ENCODE measurements at places on chromosomes 2 and 18.

DNA sequence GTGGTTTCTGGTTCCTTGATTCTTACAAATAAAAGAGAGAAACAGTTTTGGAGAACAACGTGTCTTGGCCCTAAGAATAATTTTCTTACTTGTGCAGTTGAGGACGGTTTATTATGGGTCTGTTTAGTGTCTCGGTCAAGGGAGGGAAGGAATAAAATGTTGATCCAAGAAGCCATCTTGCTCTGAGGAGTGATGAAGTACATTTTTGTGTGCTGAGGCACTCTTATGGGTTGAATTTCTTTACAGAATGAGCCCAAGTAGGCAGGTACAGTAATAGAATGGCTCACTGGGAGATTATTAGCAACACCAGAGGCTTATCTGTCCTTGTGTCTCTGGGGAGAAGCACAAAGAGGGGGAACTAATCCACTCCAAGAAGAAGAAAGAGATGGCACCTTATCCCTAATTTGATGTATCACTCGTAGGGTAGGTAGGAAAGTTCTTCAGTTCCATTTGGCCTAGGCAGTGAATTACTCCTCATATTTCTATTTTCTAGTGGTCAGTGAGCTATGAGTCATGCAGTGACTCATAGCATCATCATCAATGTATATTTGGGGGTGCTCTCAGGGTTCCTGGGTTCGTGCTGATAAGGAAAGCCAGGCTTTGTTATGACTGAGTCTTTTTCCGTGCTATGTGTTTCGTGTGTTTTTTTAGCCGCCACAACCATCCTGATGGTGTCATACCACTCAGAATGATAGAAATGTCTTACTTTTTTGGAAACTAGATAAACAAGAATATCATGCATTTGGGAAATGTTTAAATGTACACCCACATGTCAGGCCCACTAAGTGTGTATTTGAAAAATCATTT, 250.1 kb upstream of the CTAGE1 start:
- no peak for DNase-seq

DNA sequence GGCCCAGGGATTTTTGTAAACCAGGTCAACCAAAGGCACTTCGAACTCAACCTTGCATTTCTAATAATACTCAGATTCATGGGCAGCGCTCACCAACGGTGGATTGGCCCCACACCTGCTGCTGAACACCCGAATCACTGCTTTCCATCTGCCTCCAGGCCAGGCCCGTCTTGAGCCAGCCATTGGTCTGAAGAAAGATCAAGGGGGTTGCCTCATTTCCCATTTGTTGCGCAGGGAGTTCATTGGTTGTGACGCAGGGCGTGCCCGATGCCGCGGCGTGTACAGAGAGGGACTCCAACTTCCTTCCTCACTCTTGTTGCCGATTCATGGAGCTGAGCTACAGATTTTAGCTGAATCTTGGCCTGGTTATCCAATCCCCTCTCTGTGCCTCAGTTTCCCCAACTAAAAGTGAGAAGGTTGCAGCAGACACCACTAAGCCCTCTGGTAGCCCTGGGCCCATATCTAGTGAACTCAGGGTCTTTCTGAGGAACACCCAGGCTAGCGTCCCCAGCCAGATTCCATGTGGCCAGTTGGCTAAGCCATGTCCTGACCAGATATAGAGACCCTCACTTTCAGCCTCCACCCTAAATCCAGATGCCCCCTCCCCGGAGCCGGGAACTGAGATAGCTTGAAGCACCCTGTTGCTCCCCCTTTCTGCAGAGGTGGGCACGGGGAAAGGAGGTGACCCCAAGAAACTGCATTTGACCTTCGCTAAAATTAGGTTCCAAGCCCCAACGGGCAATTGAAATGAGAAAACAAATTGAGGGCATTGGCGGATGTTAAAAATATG, 60.9 kb upstream of the HPCAL1 start:
- DNase-seq = no peak

DNA sequence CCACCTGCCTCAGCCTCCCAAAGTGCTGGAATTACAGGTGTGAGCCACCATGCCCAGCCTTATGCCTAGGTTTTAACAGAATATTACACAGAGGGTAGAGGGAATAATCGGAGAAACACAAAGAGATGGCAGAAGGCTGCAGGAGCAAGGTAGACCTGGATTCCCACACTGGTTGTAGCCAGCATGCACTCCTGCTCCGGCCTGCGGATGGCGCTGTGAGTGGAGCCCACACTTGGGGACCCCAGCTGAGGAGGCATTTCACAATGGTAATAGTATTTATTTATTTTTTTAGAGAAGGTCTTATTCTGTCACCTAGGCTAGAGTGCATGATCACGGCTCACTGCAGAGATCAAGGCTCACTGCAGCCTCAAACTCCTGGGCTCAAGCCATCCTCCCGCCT, 38.8 kb upstream of the DARS1 start:
- DNase-seq = no peak

DNA sequence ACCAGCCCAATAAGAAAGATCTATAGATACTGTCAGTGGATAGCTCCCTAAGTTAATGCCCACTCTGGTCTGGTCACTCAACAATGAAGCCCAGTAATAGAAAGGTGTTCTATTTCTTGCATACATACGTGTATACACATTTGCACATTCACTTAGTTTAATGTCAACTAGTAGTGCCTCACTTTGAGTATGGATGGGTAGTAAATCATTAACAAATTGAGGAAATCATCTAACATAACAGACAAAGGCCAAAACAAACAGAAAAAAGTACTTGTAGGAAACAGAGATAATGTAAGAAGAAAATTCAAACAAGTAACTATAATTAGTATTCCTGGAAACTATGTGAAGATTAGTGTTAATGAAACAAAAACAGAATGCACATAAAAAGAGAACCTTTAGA, 13.3 kb upstream of the CCDC195 start:
- no peak for DNase-seq

DNA sequence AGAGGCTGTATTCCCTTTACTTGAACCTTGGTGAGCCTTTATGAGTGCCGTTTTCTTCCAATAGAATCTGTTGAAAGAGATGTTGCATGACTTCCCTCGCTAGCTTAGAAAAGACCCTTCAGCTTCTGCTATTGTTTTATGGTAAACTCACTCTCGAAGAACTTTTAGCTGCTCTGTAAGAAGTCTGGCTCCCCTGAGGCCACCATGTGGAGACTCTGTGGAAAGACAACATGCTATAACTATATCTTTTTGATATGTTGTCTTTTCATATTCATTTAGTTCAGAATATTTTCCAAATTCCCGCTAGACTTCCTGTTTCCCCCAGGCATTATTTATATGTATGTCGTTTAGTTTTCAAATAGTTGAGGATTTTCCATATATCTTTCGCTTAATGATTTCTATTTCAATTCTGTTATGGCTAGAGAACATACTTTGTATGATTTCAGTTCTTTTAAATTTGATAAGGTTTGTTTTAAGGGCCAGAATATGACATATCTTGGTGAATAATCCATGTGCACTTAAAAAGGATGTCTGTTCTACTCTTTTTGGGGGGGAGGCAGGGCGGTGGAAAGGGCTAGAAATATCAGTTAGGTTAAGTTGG, 64.1 kb downstream of the PTPN4 start:
- no peak for DNase-seq

DNA sequence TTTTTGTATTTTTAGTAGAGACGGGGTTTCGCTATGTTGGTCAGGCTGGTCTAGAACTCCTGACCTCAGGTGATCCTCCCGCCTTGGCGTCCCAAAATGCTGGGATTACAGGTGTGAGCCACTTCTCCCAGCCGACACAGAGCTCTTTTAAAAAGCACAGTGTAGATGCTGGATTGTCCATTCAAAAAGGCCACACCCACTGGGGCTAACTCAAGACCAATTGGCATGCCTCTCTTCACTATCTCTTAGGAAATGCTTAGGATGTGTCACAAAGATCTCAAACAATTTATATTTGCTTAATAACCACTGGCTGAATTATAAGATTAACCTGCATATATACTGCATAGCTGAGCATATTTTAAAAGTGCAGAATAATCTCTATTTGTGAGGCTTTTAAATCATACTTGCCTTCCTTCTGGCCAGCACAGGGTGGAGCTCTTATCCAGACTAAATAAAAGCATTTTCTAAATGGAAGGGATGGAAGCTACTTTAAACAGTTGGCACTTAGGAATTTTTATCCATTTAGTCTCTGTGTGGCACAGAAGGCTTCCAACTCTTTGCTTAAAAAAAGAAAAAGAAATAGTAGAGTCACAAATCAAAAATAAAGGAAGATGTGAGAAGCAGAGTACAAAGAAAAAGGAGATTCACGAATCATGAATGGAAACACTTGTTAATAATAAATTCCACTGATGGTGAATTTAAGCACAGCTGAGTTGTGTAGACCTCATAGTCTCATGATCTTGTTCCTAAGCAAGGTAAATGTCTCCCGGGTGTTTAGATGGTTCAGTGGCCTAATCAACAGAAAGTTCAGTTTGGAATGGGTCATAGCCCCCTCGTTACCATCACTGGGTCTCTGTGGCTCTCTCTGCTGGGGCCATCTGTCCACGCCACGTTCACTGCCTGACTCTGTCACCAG, 22.4 kb downstream of the CRYGD start:
- DNase-seq = no peak

DNA sequence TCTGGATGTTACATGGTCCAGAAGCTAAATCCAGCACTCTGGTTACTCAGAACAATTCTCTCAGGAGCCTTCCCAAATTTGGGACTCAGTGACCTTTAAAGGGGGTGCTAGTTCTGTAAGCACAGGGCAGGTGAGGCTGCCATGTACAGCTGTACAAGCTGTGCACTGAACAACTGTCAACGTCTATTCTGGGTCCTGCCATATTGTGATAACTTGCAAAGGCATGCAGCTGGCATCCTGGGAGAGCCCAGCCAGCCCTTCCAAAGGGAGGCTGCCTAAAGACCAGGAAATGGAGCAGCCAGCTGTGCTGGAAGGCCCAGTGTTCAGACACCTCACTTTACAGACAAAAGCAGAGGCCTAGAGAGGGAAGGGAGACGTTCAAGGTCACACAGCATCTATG, 204.8 kb downstream of the KLHL29 start:
- no peak for DNase-seq

GRCh38 chr2:241082341-241083090, 19.6 kb downstream of the MTERF4 start:
- no peak for DNase-seq

DNA sequence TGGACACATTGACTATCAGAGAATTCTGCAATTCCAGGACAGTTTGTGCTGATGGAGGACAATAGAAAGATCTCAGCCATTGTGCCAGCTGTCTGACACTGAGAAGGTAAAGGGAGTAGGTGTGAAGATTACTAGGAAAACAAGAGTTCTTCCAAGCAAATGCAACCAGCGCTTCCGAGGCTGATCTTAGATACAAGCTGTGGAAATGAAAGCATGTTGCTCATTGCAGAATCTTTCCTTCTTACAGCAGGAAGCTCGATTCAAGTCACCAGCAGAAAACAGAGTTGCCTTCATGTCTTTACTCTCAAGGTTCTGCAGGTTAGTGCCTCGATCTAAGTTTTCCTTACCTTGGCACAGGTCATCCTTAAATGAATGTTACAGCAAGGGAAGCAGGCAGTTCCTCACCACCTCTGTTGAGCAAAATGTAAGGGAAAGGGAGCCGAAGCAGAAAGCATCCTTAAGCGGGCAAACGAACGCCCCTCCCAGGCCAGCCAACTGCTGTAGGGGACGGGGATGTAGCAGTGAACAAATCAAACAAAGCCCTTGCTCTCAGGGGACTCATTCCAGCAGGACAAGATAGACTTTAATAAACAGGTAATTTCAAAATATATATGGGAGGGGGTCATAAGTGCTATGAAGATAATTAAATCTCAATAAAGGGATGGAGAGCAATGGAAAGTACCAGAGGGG, 54.3 kb downstream of the MARCHF4 start:
- no peak for DNase-seq

DNA sequence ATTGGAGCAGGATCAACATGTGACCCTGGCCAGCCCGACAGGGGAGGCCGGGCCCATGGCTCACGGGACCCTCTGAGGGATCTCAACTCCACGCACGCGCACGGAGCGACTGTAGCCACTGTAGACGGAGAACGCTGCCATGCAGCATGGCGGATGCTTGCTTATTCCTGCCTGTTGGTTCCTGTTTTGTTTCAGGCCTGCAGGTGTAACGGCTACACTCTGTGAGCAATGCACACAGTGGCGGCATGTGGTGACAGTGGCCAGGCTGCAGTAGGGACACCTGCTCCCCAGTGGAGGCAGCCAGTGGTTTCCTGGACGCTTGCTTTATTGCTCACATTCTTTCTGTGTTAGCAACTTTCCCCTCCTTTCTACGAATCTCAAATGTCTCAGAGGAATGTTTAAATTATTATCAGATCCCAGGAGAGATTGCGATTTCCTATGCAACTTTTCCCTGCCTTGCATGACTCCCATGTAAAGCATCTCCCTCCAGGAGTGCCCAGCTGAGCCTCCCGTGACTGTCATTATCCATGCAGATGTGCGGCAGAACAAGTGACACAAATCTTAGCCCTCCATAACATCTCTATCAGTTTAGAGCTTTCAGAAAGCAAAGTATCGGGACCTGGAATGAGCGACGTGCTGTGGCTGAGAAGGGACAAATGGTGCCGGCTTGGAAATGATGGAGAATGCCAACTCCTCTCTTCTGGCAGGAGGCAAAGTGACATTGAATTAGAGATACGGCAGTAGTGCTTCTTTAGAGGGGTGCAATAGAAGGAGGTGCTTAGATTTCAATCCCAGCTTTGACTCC, 209.7 kb downstream of the ASB1 start:
- no peak for DNase-seq

DNA sequence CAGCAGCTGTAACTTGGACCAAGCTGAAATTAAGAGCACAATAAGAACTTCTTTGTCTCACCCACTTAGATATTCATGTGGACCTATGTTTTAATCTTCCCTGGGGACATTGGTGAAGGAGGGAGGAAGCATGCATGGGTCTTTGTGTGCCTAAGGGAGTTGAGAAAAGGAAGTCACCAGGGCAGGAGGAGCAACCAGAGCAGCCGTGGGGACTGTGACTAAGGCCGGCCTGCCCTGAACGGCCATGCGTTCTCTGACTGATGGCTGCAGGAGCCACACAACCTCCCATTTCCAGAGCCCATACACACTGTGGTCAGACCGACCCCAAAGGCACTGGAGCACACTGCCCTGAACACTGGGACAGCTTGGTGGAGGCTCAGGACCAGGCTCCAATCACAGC, 43.7 kb upstream of the SLC35G4 start:
- DNase-seq = no peak

GRCh38 chr2:42777883-42778805, 14.2 kb upstream of the OXER1 start:
- DNase-seq = no peak

DNA sequence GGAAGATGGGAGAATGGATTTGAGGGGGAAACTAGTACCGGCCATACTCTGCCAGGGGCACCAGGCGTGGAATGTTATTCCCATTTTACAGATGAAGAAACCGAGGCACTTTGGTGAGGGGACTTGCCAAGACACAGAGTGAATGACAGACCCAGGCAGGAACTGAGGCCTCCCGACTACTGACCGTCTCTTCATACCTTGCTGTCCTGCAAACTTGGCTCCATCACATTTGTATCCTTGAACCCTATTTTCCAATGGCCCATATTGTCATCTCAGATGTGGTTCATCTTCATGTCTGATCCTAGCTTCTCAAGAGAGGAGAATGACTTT, 6.2 kb upstream of the TFCP2L1 start:
- DNase-seq = no peak

- DNase-seq = no peak
Observed at GRCh38 chr18:46705521-46705920, 48.5 kb upstream of the LOXHD1 start.

GRCh38 chr18:55195863-55196262, 236.6 kb upstream of the CCDC68 start:
- no peak for DNase-seq

- no peak for DNase-seq
Observed at GRCh38 chr18:35466334-35466733, 31.4 kb downstream of the INO80C start.

- no peak for DNase-seq
Observed at GRCh38 chr18:50644807-50645206, 84.9 kb downstream of the MAPK4 start.

GRCh38 chr2:113981404-113982134, 91.7 kb downstream of the ACTR3 start:
- no peak for DNase-seq
